ENCODE measurements at places on chromosomes 6 and 20. TPM values are rescaled to one million over a fixed set of nuclear protein-coding genes. Genes with fewer than 3 reads are reported as not detected.

DNA sequence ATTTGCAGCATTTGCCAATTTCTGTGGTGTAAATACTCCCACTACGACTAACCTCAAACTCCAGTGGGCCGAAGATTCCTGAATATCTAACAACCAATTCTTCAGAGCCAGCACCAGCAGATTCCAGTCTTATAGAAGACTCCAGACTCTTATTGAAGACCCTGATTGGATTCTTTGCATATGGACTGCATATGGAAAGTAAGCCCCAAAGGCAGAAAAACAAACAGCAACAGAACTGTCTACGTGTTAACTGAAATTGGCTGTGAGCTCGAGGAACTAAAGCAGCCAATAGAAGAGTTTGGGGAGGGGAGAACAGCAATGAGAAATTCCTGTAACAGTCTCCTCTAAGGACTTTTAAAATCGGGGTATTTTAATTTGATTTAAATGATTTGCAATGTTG is 19.7 kb upstream of the NRSN1 start:
- H3K36me3 ChIP-seq: no peaks in the 10 kb centered on the region
- no peaks in the 10 kb centered on the region for H3K27me3 ChIP-seq
- no peaks in the 10 kb centered on the region for H3K4me1 ChIP-seq
- no peak overlapping the region for H3K27ac ChIP-seq
- no peak overlapping the region for H3K4me3 ChIP-seq

DNA sequence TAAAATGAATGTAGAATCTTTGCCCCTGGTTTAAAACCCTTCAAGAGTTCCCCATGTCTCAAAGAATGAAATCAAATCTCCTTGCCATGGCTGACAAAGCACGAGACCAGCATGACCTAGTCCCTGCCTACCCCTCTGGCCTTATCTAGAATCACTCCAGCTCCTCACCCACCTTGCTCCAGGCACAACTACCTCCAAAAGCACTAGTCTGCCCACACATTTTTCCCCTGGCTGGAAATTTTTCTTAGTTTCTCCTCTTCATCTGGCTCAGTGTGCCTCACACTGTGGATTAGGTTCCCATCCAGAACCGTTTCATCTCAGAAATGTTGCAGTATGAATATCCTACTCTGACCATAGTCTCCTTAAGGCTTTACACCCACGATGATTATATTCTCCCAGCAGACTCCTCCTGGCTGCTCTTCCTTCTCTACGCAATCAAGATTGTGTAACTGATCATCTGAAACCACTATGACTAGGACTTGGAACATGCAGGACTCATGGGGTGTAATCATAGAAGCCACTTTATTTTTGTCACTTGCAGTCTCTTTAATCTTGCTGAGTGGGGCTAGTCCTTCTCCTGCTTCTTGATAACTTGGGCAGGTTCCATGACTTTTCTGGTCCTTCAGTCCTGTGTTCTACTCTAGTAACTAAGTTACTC is 7.8 kb upstream of the MRS2 start:
- H3K27me3 ChIP-seq: no peaks in the 10 kb centered on the region
- H3K36me3 ChIP-seq: no peaks in the 10 kb centered on the region
- no peaks in the 10 kb centered on the region for H3K4me1 ChIP-seq
- H3K27ac ChIP-seq: no peak overlapping the region
- no peak overlapping the region for H3K4me3 ChIP-seq

- H3K27me3 ChIP-seq: no peaks in the 10 kb centered on the region
- H3K27ac ChIP-seq: no peak overlapping the region
- H3K4me1 ChIP-seq: no peaks in the 10 kb centered on the region
- H3K4me3 ChIP-seq: no peak overlapping the region
Observed at GRCh38 chr20:54014293-54014926, 56.0 kb downstream of the BCAS1 start.

Gene OPN5
- total RNA-seq: not detected

Gene SIRPD
- total RNA-seq: 0.24 TPM

Measured in naive thymus-derived CD4-positive, alpha-beta T cell (primary cell).